ENCODE measurements at places on chromosomes 6 and 20.

DNA sequence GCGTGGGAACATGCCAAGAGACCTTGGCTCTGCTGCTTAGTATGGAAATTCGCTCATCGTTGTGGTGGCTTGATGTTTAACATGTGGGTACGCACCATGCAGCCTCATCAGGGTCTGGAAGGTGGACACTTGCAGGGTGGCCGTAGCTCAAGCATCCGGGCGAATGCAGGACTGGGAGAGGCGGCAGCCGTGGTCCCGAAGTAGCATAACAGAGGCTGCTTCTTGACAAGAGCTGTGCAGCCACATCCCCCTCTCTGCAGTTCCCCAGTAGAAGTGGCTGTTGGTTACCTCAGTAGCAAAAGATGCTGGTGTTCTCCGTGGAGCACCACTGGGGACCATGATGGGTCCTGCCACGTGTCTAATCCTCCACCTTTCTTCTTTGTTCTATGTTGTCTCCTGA is 195.0 kb downstream of the THBS2 start:
- DNase-seq = no peak

- DNase-seq = no peak
Measured at GRCh38 chr20:19834287-19834686, 76.2 kb downstream of the RIN2 start.

- DNase-seq = no peak
Measured at GRCh38 chr6:140073456-140073855, 699.0 kb upstream of the CITED2 start.

GRCh38 chr20:50415516-50416268 is 94.5 kb upstream of the PTPN1 start:
- no peak for DNase-seq

GRCh38 chr20:699811-700338 is 24.3 kb upstream of the SCRT2 start:
- no peak for DNase-seq

DNA sequence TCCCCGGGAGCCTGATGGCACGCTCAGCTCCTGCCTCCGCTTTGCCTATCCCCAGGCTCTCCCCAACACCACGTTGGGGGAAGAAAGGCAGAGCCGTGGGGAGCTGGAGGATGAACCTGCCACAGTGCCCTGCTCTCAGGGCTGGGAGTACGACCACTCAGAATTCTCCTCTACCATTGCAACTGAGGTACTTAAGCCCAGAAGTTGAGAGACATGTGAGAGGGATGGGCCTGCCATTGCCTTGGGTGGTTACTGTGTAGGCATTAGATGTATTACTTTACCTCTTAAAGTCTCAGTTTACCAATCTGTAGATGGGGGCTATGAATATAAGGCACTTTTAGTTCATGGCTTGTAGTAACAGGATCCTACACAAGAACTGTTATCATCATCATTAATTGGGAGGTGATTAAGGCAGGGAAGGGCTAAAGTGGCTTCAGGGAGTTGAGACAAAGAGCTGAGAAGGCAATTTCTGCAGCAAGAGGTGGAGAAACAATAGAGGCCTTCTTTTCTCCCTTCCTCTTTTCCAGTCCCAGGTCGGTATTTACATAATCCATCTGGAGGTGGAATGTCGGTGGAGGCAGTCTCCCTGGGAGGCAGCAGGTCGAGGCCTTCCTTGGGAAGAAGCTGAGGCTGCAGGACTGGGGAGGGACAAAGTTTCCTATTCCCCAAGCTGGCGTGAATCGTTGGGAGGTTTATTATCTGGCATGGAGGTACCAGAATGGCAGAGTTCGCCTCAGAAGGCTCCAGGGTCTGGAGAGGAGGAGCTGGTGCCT is 691 bp downstream of the SLC22A7 start:
- no peak for DNase-seq

DNA sequence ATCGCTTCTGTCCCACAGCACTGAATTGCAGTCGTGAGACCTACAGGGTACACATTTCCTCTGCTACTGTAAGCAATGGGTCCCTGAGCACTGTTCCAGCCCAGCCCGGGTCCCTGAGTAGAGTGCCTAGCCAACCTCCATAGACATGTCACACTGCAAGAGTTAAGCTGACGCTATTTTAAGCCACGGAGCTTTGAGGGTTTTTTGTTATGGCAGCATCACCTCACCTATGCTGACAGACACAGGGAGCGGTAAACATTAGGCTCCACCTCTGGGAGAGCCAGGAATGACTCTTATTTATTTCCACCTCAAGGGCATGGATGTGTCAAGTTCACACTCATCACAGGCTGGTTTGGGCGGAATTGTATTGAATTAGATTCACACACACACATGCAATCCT is 45.1 kb downstream of the GRM4 start:
- DNase-seq = no peak

DNA sequence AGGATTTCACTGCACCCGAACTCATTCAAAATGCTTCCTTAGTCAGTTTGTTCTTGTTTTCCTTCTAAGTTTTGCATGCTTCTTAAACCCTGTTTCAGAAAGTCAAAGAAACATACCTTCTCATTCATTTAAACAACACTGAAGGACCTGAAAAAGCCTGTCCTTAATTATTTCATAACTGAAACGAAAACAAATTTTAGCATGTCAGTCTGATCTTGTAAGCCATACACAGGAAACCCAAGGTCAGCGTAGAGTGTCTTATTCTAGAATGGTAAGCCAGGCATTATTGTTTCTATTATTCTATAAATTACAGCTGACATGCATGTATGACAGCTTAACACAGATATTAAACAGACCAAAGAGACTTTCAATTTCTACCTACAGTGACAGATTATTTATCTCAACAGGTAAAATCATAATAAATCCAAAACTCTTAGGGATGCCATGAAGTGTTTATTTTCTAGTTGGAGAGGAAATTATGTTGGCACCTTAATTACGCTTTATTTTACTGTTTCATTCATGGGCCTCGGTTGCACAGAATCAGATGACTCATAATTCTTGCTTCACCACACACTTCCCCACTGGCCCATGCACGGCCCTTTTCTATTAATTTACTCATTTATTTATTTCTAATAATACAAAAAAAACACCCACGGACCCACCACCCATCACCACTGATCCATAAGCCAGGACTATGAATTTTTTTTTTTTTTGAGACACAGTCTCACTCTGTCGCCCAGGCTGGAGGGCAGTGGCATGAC is 39.3 kb upstream of the DUSP22 start:
- no peak for DNase-seq

DNA sequence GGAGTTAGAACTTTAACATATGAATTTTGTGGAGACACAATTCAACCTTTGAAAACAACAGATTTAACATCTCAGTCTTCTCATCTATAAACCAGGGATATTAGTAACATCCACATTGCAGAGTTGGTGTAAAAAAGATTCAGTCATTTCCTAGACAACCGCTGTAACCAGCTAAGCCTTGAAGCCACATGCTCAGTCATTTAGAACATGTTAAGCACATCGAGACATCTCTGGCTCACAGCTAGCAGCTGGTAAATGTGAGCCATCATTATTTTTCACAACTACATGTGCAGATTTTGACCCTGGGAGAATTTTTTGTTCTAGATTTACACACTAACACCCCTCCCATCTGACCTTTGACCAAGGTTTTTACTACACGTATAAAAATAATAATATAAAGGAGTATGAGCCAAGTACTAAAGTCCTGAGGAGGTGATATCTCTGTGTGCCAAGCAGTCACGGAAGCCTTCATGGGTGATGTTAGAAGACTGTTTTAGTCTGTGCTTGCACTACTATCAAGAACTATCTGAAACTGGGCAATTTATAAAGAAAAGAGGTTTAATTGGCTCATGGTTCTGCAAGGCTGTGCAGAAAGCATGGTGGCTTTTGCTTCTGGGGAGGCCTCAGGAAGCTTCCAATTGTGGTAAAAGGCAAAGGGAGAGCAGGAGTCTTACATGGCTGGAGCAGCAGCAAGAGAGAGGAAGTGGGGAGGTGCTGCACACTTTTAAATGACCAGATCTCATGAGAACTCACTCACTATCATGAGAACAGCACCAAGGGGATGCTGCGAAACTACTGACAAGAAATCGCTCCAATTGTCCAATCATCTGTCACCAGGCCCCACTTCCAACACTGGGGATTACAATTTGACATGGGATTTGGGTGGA is 48.7 kb upstream of the IL20RA start:
- no peak for DNase-seq

- no peak for DNase-seq
Measured at GRCh38 chr6:36969240-36969691, 14.7 kb downstream of the PI16 start.

- DNase-seq = no peak
Measured at GRCh38 chr20:31673943-31674463, 36.3 kb downstream of the COX4I2 start.

- no peak for DNase-seq
Measured at GRCh38 chr20:44748005-44748370, 2.3 kb downstream of the KCNK15 start.

- DNase-seq = no peak
Measured at GRCh38 chr6:21538186-21538798, 55.3 kb upstream of the SOX4 start.

- no peak for DNase-seq
Measured at GRCh38 chr20:56091628-56092234, 86.4 kb upstream of the CBLN4 start.

- DNase-seq = no peak
Measured at GRCh38 chr20:23909390-23909789, 29.8 kb upstream of the CST5 start.

DNA sequence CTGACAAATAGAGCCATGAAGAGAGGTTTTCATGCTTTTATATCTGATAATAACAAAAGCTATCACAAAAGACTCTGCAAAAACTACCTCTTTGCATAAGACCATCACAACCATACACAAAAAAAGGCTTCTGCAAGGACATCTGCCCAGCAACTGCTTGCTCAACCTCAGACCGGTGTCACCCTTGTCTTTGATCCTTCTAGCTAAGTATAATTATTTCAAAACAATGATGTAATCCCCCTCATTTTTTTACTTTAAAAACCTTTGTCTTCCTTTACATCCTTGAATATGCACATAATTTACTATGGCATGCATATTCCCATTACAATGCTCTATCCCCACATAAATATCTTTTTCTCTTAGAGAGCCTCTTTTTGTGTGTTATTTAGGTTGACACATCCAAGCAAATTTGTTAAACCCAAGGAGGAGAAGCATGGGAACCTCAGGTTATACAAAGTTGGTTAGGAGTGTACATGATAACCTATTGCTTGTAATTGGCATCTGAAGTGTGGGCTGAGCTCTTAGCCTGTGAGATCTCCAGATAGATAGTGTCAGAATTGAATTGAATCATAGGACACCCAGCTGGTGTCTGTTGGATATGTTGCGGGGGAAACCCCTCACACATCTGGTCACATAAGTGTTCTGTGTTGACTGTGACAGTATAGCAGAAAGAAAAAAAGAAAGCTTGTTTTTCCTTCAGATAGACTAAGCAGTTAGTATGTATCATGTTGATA is 20.7 kb upstream of the CGA start:
- no peak for DNase-seq

DNA sequence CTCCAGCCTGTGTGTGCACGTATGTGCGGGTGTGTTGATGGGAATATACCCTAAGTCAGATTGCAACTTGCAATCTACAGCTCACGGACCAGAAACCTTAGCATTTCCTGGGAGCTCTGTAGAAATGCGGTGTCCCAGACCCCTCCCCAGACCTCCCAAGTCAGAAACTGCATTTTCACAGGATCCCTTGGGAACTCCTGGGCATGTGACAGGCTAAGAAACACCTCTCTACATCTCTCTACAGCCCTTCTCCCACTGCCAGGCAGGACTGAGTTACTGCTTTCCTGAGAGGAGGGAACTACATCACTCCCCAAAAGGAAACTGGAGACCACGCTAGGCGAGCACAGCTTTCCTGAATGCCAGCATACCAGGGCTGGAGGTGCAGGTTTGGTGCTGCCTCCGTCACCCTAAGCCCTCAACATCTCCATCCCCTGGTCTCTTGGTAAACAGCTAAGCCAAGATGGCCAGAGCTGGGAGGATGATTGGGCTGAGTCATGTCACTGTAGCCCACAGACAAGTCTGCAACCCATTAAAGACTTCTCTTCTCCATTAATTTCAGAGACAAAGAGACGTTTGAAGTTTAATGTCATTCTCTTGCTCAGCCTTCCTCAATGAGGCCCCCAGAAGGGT is 194.4 kb downstream of the BMP7 start:
- no peak for DNase-seq

DNA sequence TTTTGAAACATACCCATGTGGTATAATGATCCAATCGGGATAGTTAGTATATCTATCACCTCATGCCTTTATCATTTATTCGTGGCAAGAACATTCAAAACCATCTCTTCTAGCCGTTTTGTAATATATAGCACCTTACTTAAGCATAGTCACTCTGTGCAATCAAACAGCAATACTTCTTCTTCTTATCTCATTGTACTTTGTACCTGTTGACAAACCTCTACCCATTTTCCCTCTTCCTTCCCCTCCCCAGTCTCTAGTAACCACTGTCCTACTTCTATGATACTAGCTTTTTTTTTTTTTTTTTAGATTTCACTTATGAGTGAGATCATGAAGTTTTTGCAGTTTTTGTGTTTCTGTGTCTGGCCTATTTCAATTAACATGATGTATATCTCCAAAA is 296.7 kb downstream of the EYS start:
- no peak for DNase-seq

GRCh38 chr6:17200395-17200794 is 80.8 kb upstream of the RBM24 start:
- DNase-seq = no peak

- DNase-seq = no peak
Measured at GRCh38 chr20:62825986-62826645, 9.3 kb downstream of the COL9A3 start.

DNA sequence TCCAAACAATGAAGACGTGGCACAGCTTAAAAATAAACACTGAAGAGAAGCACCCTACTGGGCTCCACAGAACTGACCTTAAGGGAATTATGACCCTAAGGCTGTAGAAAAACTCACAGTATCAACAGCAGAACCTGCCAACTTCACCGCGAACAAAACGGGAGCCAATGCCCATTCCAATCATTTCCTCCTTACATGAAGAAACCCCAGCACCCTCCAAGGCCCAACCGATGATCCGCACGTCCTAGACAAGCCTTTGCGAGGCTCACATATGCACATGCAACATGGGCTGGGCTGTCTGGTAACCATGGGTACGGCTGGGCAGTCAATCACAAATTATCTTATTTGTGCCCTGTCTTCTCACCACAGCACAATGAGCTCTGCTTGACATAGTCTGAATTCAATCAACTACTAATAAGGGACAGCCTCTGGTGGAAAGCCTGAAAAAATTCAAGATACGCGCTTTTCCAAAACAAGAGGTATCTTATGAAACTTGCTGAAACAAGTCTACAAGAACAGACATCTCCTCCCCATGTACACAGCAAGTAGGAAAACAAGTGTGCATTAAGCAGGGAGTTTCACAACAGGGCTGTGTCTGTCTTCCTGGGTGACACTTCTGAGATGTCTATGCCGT is 1.7 kb downstream of the DIDO1 start:
- no peak for DNase-seq

Data from NCI-H1092 (cell line).